Stimulated activated CD4-positive, alpha-beta T cell treated with anti-CD3 and anti-CD28 coated beads, TNF-alpha, amount 100 ng/mL, for 1 hour (primary cell): ENCODE measurements at places on chromosomes 11 and 22.

- no peak for DNase-seq
Measured at GRCh38 chr22:20131859-20132685, 468 bp downstream of the ZDHHC8 start.

DNA sequence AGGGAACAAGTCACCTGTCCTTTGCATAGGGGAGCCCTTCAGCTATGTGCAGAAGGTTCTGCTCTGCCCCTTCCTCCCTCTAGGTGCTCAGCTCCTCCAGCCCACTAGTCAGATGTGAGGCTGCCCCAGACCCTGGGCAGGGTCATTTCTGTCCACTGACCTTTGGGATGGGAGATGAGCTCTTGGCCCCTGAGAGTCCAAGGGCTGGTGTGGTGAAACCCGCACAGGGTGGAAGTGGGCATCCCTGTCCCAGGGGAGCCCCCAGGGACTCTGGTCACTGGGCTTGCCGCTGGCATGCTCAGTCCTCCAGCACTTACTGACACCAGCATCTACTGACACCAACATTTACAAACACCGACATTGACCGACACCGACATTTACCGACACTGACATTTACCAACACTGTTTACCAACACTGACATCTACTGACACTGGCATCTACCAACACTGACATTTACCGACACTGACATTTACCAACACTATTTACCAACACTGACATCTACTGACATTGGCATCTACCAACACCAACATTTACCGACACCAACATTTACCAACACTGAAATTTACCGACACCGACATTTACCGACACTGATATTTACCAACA is 71.9 kb upstream of the PPP6R3 start:
- no peak for DNase-seq

DNA sequence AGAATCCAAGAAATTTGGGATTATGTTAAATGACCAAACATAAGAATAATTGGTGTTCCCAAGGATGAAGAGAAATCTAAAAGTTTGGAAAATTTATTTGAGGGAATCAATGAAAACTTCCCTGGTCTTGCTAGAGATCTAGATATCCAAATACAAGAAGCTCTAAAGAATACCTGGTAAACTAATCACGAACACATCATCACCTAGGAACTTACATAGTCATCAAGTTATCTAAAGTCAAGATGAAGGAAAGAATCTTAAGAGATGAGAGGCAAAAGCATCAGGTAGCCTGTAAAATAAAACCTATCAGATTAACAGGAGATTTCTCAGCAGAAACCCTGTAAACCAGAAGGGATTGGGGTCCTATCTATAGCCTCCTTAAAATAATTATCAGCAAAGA is 46.9 kb downstream of the GAS2 start:
- DNase-seq: no peak

DNA sequence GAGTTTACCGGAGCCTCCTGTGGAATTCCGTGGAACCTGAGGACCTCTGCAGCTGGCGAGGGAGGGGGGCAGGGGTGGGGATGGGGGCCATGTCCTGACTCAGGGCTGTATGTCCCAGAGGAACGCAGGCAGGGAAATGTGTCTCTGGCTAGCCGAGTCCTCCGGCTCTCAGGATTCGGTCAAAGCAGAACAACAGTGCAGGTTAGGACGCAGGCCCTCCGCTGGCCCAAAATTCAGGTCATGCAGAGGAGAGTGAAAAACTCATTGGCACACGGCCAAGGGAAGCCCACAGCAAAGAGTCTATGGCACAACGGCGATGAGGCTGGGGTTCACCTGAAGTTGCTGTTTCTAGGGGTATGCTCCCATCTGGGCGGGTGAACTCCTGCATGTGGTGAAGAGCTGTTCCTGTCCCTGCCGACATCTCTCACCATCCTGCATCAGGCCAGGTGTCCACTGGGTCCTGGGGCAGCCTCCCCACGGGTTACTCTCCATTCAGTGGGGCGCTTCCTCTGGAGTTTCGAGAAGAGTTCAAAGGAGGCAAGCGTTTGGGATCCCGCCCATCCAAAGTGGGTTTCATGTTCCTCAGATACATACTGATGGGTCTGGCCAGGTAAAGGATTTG is 1055.3 kb downstream of the BRD1 start:
- DNase-seq: no peak

DNA sequence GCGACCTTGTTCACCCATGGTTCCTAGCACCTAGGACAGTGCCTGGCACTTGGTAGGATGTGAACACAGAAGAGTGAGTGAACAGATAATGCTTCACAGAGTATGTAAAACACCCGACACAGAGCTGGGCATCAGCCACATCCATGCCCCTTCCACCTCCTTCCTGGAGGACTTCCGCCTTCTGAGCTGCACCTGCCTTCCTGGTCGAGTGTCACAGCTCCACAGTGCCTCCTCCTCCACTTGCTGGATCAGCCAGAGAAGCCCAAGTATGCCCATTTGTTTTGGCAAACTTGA is 20.1 kb downstream of the PRDM11 start:
- no peak for DNase-seq

- DNase-seq: no peak
Measured at GRCh38 chr11:72576661-72577060, 97.6 kb downstream of the PDE2A start.

DNA sequence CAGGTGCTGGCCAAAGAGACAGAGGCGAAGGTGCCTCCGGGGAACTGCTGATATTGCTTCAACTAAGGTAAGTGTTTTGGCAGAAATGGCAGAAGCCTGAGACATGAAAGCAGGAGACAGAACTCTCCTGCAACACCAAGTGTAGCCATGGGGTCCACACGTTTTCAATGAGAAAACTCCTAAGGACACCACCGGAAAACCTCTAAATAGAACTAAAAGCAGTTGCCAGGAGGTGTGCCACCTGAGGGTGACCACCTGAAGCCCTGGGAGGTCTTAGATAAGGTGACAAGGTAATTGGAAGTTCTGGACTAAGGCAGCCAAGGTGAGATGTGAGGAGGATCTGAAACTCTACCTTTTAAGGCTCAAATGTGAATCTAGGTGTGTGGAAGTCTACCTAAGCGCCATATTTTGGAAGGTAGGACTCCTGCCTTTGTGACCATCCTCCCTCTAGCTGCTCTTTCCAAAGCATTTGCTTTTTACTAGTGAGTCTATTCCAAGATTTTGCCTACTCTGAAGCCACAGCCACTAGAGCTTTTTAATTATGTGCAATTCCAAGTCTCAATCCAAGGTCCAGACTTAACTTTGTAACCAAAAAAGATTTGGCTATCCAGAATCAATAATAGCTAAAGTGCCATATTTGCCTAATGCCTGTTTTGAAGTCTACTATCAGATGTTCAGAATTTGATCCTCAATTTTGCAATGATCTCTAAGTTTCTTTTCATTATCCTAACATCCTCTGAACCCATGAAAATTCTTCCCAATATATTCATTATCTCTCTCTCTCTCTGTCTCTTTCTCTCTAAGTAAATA is 4.5 kb upstream of the ZC3H12C start:
- DNase-seq: no peak

DNA sequence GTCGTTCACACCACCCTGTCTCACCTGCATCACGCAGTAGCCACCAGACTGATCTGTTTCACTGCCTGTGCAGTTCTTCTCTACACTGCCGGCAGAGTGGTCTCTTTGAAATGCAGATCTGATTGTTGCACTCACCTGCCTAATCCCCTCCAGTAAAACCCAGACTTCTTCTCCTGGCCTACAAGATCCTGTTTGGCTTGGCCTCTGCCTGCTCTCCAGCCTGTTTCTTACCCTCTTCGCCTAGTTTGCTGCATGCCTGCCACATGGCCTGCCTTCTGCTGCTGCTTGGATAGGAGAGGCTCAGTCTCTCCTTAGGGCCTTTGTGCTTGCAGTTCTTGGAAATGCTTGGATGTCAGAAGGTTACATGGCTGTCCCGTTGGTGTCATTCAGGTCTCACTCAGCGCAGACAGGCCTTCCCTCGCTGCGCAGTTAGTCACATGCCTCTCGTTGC is 42.0 kb downstream of the PACS1 start:
- DNase-seq: no peak
